ENCODE measurements at places on chromosomes 1 and 21.

GRCh38 chr1:103416681-103417286 is 108.7 kb upstream of the RNPC3 start:
- DNase-seq = no peak

DNA sequence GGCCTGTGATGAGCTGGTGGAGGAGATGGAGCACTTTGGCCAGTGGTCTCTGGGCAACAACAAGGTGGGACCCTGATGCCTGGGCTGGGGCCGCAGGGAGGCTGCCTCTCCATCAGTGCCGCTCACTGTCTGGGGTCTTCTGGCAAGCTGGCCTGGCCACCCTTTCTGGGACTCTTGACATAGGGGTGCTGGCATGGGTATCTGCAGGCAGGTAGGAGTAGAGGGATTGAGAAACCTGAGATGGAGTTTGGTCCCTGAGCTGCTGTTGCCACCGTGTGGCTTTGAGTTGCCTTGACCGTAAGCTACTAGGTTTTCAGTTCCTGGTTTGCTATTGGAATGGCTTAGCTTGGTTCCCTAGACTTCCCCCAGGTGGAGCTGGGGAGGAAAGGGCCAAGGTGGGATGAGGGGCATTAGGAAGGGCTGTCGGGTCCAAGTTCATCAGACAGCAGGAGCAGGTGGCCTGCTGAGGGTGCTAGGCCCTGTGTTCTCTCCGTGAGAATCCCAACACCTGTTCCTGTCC is 13.2 kb upstream of the MFN2 start:
- no peak for DNase-seq

DNA sequence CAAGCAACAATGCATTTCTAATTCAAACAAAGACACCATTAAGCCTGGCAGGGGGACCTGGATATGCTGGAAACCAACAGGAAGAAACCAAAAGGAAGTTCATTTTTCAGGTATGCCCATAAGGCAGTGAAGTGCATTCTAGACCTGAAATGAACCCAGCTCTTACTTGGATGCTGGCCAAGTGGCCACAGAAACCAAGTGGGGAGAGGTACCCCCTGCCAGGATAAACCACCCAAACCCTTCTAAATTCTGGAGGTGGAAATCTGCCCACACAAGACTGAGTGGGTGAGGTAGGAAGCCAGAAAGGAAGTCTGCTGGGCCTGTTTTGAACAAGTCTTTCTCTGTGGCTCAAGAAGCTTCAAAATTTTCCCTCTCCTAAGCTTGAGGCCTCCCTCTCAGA is 2.6 kb downstream of the CD5L start:
- DNase-seq = no peak

DNA sequence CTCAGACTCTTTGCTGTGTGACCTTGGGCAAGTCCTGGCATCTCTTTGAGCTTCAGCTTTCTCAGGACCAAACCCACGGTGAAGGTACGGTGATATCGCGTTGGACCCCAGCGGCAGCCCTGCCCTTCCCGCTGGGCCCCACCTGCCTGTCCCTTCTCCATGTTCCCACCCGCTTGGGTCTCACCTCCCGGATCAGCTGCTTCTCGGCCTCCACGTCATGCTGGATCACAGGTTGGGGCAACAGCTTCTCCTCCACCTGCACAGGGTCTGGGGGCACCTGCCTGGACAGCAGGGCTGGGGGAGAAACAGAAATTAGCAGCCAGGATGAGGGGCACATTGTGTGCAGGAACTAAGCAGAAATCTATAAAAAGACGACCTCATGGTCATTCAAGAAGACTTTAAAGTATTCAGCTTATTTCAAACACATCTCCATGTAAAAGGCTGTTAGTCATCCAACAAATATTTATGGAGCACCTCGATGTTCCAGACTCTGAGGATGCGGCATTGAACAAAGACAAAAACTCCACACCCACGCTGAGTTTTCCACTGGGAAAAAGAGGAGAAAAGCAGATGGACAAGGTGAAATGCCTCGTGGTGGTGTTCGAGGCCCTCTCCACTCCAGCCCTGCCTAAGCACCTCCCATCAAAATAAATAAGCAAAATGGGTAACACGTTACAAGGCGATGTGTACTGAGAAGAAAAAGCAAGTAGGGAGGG is 19.5 kb downstream of the KIF17 start:
- no peak for DNase-seq
